ENCODE measurements at places on chromosomes 2 and 18. TPM values are rescaled to one million over a fixed set of nuclear protein-coding genes. Genes with fewer than 3 reads are reported as not detected.

MCEE gene
- total RNA-seq, result 9.8 TPM

KCNIP3 gene
- total RNA-seq, result 0.13 TPM

FMNL2 gene
- 29.0 TPM for total RNA-seq

SDC1 gene
- total RNA-seq, result 2.6 TPM

DSC1 gene
- not detected for total RNA-seq

FAM124B gene
- total RNA-seq, result 48.8 TPM

LHCGR gene
- not detected for total RNA-seq

SH3YL1 gene
- total RNA-seq, result 8.9 TPM

RND3 gene
- total RNA-seq, result 25.5 TPM

TUBA3E gene
- not detected for total RNA-seq

DHRS9 gene
- not detected for total RNA-seq

MEP1B gene
- not detected for total RNA-seq

AGXT gene
- not detected for total RNA-seq

B3GNT7 gene
- total RNA-seq, result 7.2 TPM

CTDSP1 gene
- 48.9 TPM for total RNA-seq

MYO5B gene
- total RNA-seq, result 0.51 TPM

CRIM1 gene
- total RNA-seq, result 375 TPM

GPR17 gene
- total RNA-seq, result not detected

PLGLB1 gene
- 0.63 TPM for total RNA-seq

ACOXL gene
- total RNA-seq, result not detected

SLC39A10 gene
- total RNA-seq, result 27.6 TPM

PROM2 gene
- 0.13 TPM for total RNA-seq

SNTG2 gene
- total RNA-seq, result 0.38 TPM

MAP3K19 gene
- not detected for total RNA-seq

C2orf78 gene
- not detected for total RNA-seq

RNF144A gene
- 10.5 TPM for total RNA-seq

DTNA gene
- 1.9 TPM for total RNA-seq

LYG2 gene
- total RNA-seq, result not detected
